Right ventricle myocardium inferior (tissue), 1 donor: ENCODE measurements at places on chromosomes 16 and 17.

DNA sequence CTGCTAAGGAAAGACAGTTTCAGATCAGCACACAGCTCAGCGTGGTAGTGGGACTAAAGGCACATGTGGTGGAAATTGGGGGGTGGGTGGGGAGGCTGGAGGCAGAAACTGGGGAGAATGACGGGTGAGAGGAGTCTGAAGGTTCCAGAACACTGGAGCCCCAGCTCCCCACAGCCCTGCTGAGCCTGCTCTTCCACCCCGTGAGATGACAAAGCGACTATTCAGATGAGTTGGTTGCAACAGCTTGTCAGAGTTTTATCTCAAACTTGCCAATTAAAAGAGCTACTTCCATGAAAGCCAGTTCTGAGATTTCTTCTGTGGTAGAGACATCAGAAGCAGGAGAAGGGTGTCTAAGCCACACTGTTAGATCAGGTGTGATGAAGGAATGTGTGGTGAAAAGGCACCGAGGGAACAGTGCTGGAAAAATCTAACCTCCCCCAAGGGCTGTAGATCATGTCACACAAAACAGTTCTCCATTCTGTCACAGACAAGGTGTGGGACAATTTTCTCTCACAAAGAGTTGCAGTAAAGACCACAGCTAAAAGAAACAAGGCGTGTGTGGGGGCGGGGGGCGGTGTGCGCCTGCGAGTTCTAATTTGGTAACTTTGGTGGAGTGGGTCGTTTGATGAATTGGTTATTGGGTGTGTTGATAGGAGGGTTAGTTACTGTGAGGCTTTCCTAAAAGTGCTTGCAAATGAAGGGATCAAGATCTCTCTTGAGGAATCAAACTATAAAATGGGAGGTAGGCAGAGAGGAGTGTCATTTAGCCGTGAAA is 39.0 kb downstream of the CCDC182 start:
- no peak for DNase-seq

- no peak for DNase-seq
Observed at GRCh38 chr17:80996422-80997305, 5.0 kb downstream of the CHMP6 start.

- DNase-seq, result peak; percentile 0
Observed at GRCh38 chr17:78920528-78920927, 4.7 kb downstream of the TIMP2 start.

GRCh38 chr17:14748036-14748710 is 447.3 kb downstream of the HS3ST3B1 start:
- DNase-seq, result no peak

DNA sequence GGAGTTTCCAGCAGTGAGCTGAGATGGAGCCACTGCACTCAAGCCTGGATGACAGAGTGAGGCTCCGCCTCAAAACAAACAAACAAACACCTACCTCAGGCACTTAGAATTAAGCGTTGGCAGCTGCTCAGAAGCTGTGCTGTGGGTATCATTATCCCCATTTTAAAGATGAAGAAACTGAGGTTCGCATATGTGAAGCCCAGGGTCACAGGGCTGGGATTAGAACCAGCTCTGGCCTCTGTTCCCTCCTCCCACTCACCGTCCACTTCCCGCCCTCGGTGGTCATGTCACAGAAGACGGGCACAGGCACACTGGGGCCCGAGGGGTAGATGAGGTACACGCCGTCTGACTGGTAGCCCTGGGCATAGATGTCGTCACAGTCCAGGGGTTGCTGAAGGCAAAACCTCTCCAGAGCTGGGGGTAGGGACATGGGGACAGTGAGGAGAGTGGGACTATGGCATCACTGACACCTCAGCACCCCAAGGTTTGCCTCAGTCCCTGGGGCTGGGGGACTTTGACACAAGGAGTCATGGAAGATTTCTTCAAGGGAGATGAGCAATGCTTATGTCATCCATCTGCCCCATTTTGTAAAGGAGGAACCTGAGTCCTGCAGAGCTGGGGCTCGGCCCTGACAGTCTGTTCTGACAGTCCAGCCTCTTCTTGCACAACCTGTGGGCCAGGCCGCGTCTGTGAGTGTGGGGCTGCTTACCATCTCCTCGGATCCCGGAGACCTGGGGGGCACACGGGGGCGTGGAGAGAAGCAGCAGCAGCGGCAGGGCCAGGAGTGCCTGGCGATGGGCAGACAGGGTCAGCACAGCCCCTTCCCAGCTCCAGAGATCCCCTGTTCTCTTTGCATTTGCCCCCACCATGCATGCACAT is 700 bp downstream of the MFAP4 start:
- peak; percentile 92 for DNase-seq

DNA sequence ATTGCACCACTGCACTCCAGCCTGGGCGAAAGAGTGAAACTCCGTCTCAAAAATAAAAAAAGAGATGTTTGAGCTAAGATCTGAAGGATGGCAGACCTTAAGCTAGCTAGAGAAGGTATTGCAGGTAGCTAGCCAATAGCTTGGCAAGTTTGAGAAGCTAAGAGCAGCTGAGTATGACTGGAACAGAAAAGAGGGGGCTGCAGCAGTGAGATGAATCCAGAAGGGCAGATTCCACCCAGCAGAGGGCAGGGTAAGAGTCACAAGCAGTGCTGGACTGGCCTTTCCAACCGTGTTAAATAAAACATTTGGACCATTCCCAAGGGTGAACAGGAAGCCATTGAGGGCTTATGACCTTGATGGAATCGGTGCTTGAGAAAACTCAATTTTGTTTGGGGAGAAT is 5.7 kb upstream of the PHAF1 start:
- no peak for DNase-seq

GRCh38 chr17:50582741-50583140 is 22.2 kb downstream of the CACNA1G start:
- DNase-seq, result peak; percentile 62

DNA sequence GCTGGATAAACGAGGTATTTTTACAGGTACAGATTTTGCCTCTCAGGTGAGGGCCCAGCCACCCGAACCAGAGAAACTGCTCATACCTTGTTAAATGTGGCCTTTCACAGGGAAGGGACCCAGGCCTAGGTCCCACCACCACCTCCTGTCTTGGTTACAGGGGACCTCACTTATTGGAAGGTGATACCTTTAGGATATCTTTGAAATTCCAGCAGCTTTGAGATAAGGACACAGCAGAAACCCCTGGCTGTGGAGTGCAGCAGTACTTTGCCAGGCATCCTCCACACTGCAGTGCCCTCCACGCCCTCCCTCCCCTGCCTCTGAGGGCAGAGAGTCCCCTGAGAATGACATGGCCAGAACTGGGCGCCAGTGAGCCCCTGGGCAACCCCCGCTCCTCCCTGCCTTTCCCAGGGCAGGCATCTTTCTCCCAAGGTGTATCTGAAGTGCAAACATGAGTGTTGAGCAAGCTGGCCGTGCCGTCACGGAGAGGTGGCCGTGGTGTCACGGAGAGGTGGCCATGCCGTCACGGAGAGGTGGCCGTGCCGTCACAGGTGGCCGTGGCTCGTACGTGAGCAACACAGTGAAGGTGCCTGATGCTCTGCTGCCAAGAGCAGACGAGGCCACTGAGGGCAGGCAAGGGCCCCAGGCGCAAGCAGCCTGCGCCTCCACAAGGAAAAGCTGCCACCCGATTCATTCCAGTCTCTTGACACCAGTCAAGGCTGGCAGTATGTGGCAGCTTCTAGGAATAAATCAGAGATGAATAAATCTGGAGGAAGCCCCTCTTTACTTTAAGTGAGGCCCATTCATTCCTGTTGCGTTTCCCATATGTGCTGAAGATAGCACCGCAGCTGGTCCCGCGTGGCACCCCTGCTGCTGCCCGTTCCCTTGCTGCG is 134.5 kb upstream of the CHMP6 start:
- no peak for DNase-seq

DNA sequence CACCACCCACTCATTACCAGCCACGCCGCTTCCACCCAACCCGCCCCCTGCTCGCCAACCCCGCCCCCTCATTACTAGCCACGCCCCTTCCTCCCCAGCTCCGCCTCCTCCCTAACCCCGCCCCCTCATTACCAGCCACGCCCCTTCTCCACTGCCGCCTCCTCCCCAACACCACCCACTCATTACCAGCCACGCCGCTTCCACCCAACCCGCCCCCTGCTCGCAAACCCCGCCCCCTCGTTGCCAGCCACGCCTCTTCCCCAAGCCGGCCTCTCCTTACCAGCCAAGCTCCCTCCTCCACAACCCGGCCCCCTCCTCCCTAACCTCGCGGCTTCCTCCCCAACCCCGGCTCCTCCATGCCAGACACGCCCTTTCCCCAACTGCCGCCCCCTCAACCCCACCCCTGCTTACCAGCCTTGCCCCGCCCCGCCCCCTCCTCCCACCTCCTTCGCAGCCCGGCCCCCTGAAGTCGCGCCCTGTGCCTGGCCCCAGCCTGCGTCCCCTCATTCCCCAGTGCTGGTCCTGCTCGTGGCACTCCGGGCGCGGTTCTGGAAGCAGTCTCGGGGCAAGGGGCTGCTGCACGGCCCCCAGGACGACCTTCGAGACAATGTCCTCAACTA is 7.3 kb downstream of the SLC22A31 start:
- DNase-seq, result peak; percentile 76

DNA sequence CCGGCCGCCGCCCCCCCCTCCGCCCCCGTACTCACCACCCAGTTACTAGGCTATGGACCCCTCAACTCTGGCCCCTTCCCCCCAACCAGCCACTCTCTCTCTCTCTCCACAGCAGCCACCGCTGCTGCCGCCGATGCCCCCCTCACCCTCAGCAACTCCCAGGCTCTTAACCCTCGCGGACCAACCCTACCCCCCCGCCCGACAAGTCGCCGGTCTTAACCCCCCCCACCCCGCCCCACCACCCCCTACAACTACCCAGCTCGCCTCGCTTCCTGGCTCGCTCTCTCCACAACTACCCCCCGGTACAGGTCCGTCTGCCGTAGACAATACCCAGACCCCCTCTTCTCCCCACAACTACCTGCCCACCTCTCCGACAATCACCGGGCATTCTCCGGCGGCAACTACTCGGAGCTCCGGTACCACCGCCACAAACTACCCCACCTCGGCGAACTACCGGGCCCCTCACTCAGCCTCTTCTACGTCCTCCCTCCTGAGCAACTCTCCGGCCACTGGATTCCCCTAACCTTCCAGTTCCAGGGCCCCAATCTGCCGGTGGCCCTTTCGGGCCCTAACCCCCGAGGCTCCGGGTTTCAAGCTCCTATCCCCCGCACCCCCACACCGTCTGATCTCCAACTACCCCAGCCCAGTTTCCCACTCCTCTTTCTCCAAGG is 702 bp downstream of the PHF23 start:
- peak; percentile 66 for DNase-seq

- peak; percentile 74 for DNase-seq
Observed at GRCh38 chr16:67842509-67843342, 606 bp downstream of the THAP11 start.

DNA sequence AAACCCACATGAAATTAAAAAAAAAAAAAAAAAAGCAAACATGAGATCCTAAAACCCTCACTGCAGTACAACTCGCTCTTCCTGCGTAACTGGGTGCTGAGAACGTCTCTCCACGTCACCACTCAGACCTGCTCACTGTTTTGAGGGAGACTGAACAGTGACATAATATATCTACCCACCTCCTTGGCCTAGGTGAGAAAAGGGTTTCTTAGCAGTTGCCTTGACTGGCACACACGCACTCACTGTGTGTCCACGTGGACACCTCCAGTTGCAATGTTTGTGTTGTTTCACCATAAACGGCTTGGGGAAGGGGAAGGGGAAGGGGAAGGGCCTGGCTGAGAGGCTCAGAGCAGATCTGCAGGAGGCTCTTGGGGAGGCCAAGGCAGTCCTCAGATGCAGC is 32.0 kb downstream of the FANCA start:
- no peak for DNase-seq

DNA sequence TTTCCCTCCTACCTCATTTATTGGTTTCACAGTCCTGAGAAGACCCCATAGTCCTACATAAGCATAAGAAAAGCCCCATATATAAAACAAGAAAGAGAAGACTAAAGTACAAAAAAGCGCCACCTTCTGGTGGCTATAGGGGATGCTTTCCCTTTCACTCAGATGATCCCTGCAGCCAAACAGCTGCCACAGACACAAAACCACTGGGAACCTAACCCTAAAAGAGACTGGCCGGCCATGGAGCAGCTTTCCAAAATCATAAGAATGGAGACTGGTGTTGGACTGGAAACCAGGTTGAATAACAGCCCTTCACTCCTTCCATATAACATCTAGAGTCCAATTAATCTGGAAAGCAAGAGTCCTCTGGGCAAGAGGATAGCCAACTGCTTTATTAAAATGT is 11.4 kb downstream of the DYNC1LI2 start:
- no peak for DNase-seq

GRCh38 chr17:6240001-6240400 is 169.8 kb downstream of the WSCD1 start:
- DNase-seq, result no peak

DNA sequence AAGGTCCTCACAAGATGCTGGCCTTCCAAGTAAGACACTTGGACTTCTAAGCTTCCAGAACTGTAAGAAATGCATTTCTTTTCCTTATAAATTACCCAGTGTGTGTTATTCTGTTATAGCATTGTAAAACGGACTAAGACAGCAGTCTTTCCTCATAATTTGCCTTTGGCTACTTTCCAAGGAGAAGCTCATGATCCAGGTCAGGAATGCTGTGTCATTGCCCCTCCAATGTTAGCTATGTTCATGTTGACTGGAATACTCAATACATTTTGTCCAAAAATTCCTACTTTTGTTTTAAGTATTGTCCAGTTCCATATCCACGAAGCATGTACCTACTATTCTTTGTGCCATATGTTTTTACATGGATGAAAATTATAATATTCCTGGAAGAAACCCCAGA is 234.6 kb downstream of the HS3ST3A1 start:
- DNase-seq, result no peak

GRCh38 chr17:21019976-21020586 is 22.7 kb downstream of the USP22 start:
- peak; percentile 73 for DNase-seq

- no peak for DNase-seq
Observed at GRCh38 chr16:23952128-23952970, 116.6 kb downstream of the PRKCB start.

DNA sequence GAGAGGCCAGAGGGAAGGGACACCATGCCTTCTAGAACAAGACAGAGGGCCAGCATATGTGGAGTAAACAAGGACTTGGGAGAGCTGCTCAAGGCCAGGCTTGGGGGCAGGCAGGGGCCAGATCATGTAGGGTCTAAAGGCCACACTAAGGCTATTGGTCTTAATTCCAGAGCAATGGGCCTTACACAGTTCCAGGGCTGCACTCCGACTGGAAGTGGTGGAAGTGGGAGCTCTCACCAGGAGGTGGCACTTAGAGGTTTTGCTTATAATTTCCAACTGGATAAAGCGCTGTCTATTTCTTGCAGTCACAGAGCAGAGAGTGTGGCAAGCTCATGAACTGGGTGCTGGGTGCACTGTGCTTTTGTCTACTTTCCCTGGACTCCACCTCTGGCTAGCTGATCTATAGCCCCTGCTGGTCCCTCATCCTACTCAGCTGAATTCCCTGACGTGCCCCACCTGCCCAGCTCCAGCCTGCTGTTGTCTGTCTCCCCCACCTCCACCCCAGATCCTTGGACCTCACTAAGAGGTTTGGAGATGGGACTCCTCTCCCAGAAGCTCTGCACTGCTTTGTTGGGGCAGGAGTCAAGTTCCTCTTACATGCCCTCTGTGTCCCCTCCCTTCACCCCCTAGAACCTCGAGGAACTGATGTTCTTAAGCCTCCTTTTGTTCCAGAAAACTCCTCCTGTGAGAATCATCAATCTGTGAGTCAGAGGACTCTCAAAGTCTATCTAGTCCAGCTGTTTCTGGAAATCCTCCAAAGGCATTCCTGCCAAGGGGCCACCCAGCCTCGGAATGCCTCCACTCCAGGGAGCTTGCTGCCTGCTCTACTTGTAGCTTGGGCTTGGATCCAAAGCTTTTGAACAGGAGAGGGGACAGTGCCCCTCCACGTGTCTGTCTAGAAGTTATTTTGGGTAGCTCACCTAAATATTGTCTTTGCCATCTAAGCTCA is 48.1 kb upstream of the KSR1 start:
- DNase-seq, result no peak
